ENCODE measurements at places on chromosomes 4 and X.

DNA sequence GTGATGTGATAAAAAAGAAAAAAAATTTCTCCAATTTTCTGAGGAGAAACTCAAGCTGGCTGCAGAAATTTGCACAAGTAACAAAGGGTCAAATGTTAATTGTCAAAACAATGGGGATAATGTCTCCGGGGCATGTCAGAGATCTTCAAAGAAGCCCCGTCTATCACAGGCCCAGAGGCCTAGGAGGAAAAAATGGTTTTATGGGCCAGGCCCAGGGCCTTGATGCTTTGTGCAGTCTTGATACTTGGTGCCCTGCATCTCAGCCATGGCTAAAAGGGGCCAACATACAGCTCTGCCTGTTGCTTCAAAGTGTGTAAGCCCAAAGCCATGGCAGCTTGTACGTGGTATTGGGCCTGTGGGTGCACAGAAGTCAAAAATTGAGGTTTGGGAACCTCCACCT is 961.0 kb downstream of the FAM133A start:
- no peak for DNase-seq

GRCh38 chrX:21734175-21734574 is 23.7 kb downstream of the SMPX start:
- DNase-seq = no peak

DNA sequence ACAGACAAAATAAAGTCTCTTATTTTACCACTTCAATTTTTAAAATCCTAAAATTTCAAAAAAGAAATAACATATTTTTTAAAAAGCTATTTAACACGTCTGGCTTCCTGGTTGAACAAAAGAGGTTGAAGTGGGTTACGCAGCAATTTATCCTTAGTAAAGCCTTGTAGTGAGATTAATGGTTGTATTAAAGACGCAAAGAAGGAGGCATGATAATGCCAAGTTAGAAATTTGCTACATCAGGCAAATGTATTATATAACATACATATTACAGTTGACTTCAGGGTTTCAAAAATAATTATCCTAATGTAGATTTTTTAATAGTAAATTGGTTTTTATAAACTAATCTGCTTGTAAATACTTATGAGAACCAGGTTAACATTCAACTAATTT is 35.3 kb downstream of the ANKRD17 start:
- DNase-seq = no peak

GRCh38 chrX:114599305-114599704 is 15.4 kb downstream of the HTR2C start:
- DNase-seq = no peak

DNA sequence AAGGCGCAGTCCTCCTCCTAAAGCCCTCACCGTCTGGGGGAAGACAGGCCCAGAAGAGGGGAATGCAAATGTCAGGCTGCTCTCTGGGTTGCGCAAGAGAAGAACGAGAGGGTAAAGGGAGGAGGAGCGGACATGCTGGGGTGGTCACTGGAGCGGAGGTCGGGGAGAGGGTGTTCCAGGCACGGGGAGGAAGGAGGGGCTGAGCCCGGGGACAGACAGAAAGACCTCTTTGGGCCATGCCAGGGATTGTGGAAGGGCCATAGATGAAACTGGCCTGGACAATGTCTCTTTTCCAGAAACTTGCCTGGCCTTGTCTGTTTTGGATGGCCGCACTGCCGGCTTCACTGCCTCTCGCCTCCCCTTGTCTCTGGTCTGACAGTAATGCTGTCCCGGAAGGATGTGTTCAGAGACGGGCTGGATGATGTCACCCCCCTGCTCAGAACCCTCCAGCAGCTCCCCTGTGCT is 121.0 kb downstream of the SORCS2 start:
- no peak for DNase-seq

Measured in T-helper 1 cell (primary cell).